Stimulated activated CD4-positive, alpha-beta T cell treated with anti-CD3 and anti-CD28 coated beads, Interleukin-12 subunit alpha, Interleukin-12 subunit beta, amount 100 ng/mL, for 24 hours (primary cell): ENCODE measurements at places on chromosomes 2 and 18.

DNA sequence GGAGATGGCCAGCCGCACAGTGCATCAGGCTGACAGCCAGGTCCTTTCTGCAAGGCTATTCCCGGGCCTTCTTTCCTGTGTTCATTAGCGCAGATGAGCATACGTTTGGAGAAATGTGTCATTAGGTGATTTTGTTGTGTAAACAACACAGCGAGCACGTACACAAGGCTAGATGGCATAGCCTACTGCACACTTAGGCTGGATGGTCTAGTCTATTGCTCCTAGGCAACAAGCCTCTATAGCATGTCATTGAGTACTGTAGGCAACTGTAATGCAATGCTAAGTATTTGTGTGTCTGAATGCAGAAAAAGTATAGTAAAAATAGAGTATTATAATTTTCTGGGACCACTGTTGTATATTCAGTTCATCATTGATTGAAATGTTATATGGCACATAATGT, 50.9 kb upstream of the PHLPP1 start:
- DNase-seq: no peak

- DNase-seq: no peak
These were observed at the start of gene AKAIN1 for GRCh38 chr18:5197032-5197434. Gene AKAIN1, minus strand, starts transcription at chr18:5197257. Its CDS starts 204 bp downstream, at chr18:5197053.

DNA sequence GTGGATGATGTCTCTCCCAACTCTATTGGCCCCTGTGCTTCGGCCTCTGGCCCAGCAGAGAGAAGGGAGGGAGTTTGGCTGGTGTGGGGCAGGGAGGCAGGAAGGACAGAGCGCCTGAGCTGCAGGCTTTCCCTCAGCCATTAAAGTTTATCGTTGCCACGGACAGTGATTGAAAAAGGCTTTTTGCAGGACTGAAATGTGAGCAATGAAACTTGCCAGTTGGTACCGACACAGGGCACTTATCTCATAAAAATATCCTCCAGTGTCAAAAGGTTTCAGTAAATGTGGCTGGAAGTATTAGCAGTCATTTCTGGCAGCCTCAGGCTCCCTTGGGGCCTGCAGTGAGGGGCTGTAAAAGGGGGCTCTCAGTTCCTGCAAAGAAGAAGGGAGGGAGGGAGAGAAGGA, 169.2 kb downstream of the GLI2 start:
- DNase-seq: no peak

DNA sequence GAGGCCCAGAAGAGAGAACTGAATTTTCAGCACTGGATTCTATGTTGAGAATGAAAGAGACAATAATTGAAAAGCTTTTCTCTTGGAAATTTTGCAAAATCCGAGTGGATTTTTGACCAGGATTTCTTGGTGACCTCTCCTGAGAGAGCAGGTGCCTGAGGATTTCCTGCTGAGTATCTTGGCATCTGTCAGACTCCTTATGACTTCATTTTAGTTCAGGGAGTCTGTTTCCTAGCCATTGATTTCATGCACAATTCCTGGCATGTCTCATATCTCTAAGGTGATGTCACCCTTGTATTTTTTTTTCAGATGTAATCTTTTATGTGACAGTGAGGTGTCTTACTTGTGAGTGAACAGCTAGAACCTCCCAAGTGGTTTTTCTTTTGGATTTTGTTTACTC, 195.9 kb downstream of the NEDD4L start:
- no peak for DNase-seq

DNA sequence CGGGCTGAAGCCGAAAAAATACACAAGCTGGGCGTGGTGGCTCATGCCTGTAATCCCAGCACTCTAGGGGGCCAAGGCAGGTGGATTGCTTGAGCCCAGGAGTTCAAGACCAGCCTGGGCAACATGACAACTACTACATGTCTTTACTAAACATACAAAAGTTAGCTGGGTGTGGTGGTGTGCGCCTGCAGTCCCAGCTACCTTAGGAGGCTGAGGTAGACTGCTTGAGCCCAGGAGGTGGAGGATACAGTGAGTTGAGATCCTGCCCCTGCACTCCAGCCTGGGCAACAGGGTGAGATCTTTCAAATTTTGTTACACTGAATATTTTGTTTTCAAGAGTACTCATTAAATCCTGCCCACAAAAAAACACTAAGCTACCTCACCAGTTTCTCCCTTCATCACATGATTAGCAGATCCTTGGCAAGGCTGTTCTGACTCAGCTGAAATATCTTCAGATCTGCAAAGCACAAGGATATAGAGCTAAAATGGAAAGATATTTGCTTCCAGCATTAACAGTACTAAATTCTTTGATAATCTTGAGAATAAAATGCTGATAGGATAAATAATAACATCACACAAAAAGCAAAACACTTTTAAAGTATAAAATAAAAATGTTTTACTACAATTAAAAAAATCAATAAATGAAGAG, 28.2 kb upstream of the MCM6 start:
- DNase-seq: no peak

DNA sequence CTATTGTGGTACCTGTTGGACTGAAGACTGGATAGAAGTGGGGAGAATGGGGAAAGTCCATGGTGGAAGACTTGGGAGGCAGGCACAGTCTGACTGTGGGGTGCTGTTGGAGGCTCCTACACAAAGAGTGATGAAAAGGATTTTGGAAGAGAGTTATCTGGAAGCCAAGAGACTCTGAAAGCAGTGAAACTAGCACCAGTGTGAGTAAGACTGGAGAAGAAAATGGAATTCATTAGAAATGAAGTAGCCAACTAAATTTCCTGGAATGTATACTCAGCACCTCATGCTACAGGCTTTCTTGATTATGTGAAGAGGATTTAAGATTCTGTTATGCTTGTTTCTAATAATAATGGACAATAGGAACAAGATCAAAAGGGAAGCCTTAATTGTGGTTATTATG, 27.7 kb downstream of the ELP2 start:
- no peak for DNase-seq

DNA sequence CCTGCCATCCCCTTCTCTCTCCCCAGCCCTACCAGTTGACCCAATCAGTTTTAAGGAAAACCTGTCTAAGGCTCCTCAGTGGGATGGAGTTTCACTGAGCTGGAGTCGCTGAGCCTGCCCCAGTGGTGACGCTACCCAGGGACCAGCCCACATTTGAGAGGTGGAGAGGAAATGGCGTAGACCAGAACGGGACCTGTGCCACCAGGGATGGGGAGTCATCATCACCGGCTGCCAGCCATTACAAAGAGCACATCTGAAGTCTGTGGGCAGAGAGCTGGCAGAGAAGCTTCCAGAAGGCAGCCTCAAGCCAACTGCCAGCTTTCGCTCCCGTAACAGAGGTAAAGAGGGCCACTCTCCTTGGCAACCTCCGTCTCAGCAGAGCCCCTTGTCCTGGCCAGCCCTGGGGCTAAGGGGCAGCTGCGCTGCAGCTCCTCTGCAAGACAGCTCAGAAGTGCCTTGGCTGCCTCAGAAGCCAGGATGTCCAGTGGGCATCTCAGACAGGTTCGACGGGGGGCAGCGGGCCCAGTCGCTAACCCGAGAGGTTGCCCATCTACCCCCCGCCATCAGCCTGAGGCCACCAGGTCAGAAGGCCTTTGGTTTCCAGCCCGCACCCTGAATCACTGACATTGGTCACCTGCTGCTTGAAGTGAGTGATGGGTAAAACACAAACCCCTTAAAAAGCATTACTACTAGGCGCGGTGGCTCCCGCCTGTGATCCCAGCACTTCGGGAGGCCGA, 15.4 kb downstream of the SDC1 start:
- DNase-seq: no peak

- no peak for DNase-seq
These were observed 93.0 kb downstream of the CTIF start for GRCh38 chr18:48631851-48632250.

DNA sequence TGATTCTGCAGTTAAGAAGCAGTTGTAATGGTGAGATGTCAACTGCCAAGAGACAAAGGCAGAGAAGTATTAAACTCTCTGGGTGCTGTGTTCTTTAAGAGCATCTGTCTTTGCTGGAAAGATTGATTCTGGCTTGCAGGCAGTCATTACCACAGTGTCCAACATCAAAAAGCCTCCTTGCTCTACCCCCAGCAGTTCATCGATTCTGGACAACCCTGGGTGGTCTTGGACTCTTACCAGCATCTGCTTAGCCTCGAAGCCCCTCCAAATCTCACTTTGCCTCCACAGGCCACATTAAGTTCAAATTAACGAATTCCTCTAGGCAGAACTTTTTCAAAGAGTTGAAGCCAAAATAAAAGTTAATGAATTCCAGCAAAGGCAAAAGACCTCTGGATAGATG, 1061.4 kb downstream of the TSN start:
- DNase-seq: no peak

GRCh38 chr18:25434745-25435144, 82.8 kb upstream of the ZNF521 start:
- no peak for DNase-seq

GRCh38 chr2:222732489-222733178, 61.2 kb downstream of the MOGAT1 start:
- no peak for DNase-seq

GRCh38 chr2:429142-429541, 141.3 kb upstream of the ALKAL2 start:
- no peak for DNase-seq

- DNase-seq: no peak
These were observed 385.9 kb downstream of the TNS1 start for GRCh38 chr2:217616936-217617335.

GRCh38 chr2:147204102-147204501, 640.7 kb upstream of the ACVR2A start:
- no peak for DNase-seq

DNA sequence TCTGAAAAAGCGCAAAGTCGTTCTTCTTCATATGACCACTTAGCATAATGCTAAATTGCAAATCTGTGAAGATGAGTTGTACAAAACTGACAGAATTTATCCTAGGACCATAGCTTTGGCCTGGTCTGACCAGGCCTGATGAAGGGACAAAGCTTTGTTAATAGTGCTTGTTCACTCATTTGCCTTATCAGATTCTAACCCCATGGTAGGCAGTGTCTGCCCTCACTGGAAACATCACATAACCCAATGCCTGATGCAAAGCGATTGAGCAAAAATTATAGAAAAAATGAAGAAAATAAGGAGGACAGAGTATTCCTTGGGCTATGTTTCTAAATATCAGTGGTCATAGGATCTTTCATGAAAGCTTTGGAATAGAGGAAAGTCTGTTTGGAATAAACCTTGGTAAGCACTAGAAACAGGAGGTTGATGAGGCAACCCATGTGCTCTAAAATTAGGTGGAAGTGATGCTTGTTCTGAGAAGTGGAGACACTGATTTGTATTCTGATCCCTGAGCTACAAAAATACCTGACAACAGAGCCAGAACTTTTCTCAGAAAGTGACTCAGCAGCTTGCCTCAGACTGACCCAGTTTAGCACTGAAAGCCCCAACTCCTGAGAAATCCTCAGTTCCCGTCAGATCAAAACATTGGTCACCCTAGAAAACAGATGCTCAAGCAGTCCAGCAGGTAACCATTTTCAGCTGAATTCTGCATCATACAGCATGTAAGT, 131.4 kb upstream of the MAPRE2 start:
- DNase-seq: no peak

GRCh38 chr2:104888489-104889258, 34.8 kb downstream of the POU3F3 start:
- no peak for DNase-seq

DNA sequence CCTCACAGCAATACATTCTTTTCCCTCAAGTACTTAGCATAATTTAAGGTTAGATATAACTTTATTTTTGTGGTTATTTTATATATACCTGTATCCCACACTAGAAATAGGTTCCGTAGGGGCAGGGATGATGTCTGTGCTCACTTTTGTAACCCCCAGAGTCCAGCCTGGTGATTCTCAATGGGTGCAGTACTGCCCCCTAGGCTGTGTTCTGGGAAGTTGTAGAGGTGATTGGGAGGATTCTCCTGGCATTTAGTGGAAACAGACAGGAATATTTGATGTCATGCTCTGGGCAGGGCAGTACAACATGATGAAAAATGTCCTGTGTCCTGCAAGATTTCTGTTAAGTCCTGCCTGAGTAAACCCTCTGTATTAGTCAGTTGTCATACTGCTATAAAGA, 333.3 kb downstream of the PLCL1 start:
- DNase-seq: no peak

DNA sequence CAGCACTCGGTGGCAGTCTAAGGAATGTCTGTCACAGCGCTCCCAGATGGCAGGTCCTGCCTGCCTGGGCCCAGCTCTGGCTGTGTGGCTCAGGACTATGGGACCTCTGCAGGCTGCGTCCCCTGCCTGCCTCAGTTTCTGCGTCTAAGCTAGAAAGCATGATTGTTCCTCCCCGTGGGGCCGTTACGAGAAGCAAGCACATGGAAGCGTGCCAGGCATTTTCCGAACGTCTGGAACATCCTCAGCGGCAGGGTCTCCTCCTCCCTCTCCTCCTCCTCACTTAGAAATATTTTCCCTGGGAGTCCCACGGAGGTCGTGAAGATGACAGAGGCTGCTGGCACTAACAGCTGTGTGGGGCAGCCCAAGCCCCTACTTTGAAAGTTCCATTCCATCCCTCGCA, 43.3 kb downstream of the LRRFIP1 start:
- DNase-seq: no peak

DNA sequence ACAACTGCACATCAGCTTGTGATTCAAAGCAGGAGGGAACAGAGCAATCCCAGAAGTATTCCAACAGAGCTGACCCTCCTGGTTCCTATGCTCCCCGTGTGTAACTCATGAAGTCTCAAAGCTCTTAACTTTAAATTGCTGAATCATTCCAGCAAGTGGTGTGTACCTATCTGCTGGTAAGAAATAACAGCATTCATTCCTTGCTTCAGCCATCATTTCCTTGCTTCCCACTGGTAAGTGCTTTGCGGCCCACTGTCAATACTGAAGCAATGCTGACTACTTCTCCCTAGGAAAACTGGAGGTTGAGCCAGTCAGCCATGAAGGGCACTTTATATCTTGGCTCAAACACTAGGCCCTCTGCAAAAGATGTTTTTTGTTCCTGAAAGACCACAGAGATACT, 222.4 kb downstream of the EXOC6B start:
- DNase-seq: no peak
